Hematopoietic multipotent progenitor cell treated with erythropoietin and hydrocortisone succinate and interleukin-3 and kit ligand, for 15 days (in vitro differentiated cells): ENCODE measurements at places on chromosomes 12 and 14.

GRCh38 chr14:56648508-56649301, 69.1 kb downstream of the TMEM260 start:
- DNase-seq = no peak

DNA sequence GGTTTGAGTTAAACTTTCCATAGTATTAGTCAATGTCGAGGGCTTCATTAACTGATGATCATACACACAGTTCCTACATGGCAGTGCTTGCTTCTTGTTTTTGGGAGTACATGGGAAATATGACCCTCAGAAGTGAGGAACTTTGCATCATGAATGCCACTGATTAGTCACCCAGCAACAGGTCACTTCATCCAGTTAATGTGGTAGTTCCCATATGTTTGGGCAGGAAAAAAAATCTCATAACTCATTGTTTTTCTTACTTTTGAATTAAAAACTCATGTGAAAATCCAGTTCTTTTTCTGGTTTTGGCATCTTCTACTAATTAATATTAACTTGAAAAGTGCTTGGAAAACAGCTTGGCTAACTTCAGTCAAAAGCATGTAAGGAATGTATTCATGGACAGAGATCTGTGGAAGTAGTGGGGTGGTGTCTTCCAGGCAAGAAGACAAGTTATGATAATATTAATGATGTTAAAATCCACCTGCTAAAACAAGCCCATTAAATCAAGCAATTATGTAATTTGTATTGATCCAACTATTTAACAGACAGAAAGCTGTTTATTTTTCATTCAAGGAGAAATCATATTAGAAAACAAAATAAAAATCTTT, 309.1 kb upstream of the NAV3 start:
- no peak for DNase-seq

DNA sequence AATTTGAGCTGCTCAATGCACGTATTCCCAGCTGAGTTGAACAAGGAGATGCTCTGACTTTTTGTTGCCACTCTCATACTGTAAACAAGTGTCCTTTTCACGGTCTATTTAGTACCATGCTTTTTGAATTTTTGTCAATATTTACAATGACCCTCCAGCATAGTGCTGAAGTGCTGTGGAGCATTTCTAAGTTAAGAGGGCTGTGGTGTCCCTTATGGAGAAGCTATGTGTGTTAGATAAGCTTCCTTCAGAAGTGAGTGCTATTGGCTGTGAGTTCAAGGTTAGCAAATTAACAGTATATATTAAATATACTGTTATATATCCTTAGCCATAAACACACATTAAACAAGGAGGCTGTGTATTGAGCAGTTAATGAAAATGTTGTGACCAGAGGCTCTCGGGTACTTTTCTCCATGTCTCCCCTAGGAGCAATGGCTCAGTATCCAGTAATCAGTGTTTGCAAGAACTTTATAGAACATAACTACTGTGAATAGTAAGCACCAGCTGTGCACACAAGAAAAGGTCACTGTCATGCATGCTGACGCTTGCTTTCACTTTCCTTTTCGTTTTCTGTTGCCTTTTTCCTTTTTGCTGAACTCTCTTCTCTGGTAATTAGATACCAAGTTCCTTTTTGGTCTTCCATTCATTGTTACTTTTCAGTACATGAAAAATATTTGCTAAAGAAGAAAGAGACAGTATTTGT, 187.2 kb upstream of the NEDD1 start:
- DNase-seq = peak; percentile 10

GRCh38 chr14:89420502-89420901, 3.5 kb upstream of the FOXN3 start:
- DNase-seq = no peak

- DNase-seq = no peak
These were observed 66.9 kb upstream of the NRXN3 start for GRCh38 chr14:78103271-78103670.

DNA sequence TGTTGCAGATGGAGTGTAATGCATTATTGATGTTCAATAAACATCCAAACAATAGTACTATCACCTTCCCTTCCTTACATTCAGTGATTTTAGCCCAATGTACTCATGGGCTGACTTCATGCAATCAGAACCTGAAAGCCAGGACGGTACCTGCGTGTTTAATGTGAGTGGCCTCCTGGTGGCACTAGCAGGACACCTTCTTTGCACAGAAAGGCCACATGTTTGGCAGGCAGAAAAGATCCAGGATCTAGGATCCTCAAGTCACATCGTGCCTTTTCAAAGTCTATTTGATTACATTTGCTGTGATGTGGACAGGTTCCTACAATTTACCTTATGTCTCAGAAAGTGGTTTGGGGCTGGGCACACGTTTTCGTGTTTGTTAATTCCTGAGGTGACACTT, 82.9 kb downstream of the NEDD1 start:
- DNase-seq = peak; percentile 58

GRCh38 chr12:12440784-12441428, 84.0 kb downstream of the BORCS5 start:
- no peak for DNase-seq

DNA sequence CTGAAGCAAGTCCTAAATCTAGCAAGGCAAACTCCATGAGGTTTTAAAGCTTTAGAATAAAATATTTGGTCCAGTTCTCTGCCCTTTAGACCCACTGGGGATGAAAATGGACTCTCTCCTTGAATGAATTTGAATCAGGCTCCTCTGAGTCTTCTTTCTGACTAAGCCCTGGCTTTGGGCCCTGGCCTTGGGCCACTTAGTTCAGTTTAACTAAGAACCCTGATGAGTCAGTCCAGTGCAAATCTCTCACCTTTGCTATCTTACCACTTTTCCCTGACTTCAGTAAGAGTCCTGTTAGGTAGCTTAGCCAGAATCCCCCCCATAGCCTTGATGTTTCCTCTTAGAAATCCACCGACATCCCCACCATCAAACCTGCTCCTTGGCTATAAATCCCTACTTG, 427.5 kb downstream of the SNAPC1 start:
- DNase-seq = no peak

- DNase-seq = no peak
These were observed 9.2 kb downstream of the PPP1R1A start for GRCh38 chr12:54579258-54579657.

- peak; percentile 39 for DNase-seq
These were observed 1.1 kb upstream of the TM9SF1 start for GRCh38 chr14:24196071-24197055.

GRCh38 chr14:93788293-93788542, at the start of gene PRIMA1:
Gene PRIMA1 (minus strand): TSS chr14:93788485. CDS start chr14:93787718, 767 bp downstream.
- no peak for DNase-seq

GRCh38 chr12:88445705-88446394, 134.4 kb downstream of the KITLG start:
- DNase-seq = no peak

DNA sequence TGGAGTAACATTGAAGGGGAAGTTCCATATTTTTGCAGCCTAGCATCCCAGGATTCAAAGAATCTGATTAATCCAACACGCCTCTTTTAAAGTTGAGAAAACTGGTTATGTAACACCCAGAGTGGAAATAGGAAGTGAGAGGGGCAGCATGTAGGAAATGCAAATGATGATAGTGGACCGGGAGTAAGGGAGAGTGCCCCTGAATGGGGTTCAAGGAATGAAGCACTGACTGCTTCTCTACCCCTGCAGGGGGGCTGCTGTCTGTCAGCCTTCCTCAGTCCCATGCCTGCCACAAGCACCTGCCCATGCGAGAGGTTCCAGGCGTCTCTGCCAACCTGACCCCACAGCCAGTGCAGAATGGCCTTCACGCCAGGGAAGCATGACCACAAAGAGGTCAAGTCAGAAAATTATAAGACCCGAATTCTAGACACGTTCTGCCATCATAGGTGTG, 126.5 kb upstream of the CCND2 start:
- DNase-seq = no peak
